ENCODE measurements at places on chromosomes 12 and 14.
A peak's percentile ranks its signal among the peaks of the same experiment; 100 is the strongest.

- H3K27me3 ChIP-seq = peaks cover 20% of the 10 kb centered on the region
- DNase-seq = no peak
- H3K4me3 ChIP-seq = no peak overlapping the region
- no peak overlapping the region for H3K27ac ChIP-seq
Observed at GRCh38 chr14:55803873-55804553, 224.0 kb downstream of the KTN1 start.

GRCh38 chr14:58747181-58747580 lies 109.4 kb downstream of the DACT1 start:
- H3K27ac ChIP-seq = no peak overlapping the region
- H3K4me1 ChIP-seq = peaks cover 25% of the 10 kb centered on the region
- no peaks in the 10 kb centered on the region for H3K27me3 ChIP-seq
- no peaks in the 10 kb centered on the region for H3K36me3 ChIP-seq
- H3K4me3 ChIP-seq = no peak overlapping the region

DNA sequence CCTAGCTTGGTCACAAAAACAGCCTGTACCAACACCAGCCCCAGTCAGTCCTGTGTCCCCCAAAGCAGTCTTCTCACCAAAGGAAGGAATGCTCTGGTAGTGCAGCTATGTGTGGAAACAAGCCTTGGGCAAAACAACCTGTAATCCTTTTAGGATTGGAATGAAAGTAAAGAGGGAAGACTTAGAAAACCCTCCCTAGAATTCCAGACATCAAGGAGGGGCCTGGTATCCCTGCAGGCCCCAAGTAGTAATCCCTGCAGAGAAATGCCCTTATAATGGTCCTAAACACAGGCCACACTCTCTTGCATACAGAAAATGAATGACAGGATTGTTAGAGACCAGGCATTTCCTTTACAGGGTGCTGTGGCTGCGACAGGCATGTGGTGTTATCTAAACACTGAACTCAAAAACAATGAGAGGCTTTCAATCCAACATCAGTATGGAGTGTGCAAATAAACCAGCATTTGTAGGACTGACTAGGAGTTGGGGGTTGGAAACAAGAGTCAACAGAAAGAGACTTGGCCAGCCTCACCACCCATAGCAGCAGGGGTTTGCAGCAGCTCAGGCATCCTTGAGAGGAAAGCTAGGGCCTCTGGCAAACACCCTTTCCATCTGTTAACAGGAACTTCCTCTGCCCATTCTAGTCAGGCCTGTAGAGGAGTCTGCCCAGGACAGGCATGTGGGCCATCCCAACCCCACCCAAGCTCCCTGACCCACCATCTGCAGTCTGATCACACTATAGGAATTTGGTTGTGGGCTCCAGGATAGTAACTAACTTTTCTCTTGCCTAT lies 59.1 kb downstream of the DCAF5 start:
- peaks cover 8% of the 10 kb centered on the region for H3K4me1 ChIP-seq
- H3K27ac ChIP-seq = no peak overlapping the region
- H3K4me3 ChIP-seq = no peak overlapping the region
- no peak for DNase-seq
- peaks cover 33% of the 10 kb centered on the region for H3K36me3 ChIP-seq

DNA sequence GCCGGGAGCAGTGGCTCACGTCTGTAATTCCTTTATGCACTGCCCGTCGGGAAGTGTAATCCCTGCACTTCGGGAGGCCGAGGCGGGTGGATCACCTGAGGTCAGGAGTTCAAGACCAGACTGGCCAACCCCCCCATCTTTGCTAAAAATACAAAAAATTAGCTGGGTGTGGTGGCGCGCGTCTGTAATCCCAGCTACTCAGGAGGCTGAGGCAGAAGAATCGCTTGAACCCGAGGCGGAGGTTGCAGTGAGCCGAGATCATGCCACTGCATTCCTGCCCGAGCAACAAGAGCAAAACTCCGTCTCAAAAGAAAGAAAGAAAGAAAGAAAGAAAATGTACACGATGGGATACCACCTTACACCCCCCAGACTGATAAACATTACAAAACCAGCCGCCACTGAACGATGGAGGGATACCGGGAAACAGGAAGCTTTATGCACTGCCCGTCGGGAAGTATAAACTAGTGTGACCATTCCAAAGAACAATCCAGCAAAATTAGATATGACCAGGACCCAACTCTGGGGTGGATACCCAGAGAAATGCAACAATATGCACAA lies 1.1 kb downstream of the ABCD4 start:
- DNase-seq = no peak
- peak overlapping the region; percentile 97 for H3K4me3 ChIP-seq
- H3K4me1 ChIP-seq = peaks cover 30% of the 10 kb centered on the region

DNA sequence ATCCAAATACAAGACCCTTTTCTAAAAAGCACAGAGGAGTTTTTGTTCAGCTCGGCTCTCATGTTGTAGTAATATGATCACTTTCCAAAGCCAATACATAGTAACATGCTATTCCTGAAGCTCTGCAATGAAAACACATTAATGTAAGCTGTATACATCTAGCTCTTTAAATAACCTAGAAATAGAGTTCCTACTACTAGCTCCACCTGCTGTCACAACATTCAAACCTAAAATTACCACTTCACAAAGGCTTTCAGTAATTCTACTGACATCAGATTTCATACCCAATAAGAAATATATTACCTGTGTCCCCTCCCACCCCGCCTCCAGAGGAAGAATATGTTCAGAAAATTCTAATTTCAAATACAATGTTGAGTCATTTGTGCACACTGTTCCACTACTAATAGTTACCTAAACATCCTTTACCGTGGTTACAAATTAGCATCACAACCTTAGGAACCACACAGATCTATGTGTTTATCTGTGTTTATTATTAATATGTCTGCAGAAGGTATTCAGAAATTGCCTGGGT lies 17.8 kb downstream of the EFCAB11 start:
- H3K36me3 ChIP-seq = peaks cover 7% of the 10 kb centered on the region
- no peak for DNase-seq
- no peaks in the 10 kb centered on the region for H3K4me1 ChIP-seq
- H3K27ac ChIP-seq = no peak overlapping the region

- no peak overlapping the region for H3K4me3 ChIP-seq
- no peaks in the 10 kb centered on the region for H3K36me3 ChIP-seq
- H3K27ac ChIP-seq = no peak overlapping the region
Observed at GRCh38 chr12:108430245-108430644, 84.8 kb upstream of the FICD start.

DNA sequence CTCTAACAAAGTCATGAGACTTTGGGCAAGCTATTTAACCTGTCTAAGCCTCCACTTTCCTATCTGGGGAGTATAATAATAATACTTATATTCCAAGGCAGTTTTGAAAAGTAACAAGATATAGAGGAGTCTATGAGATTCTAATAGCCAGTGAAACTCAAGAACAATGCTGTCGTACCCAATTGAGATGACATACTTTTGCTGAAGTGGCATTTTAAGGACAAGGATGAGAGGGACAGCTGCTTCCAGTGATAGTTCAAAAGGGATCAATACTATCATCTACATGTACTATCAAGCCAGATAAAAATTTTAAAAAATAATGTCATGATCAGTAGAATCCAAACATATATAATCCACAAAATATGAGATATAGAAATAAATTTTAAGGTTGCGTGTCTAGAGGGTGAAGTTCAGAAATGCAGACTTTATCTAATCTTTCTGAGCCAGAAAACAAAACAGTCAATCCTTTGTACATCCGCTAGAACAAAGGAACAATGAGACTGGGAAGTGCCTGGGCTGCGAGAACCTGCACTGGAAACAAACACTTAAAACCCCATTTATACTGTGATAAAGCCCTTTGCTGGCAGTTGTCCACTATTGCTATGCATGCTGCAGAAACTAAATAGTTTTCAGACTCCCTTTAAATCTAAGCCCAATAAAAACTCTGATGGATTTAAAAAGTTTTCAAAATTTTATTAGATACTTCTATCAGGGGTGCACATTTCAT lies 38.6 kb downstream of the PTPRB start:
- no peaks in the 10 kb centered on the region for H3K4me1 ChIP-seq
- H3K27ac ChIP-seq = no peak overlapping the region
- no peaks in the 10 kb centered on the region for H3K36me3 ChIP-seq

GRCh38 chr12:120110550-120111501 lies 5.7 kb downstream of the RAB35 start:
- peak overlapping the region; percentile 92 for H3K27ac ChIP-seq
- no peaks in the 10 kb centered on the region for H3K27me3 ChIP-seq
- H3K36me3 ChIP-seq = peaks cover 54% of the 10 kb centered on the region

- H3K36me3 ChIP-seq = peaks cover 18% of the 10 kb centered on the region
- H3K27me3 ChIP-seq = no peaks in the 10 kb centered on the region
- H3K27ac ChIP-seq = peak overlapping the region; percentile 73
- H3K4me3 ChIP-seq = peak overlapping the region; percentile 67
- peaks cover 24% of the 10 kb centered on the region for H3K4me1 ChIP-seq
Observed at GRCh38 chr14:53126731-53127130, 26.4 kb downstream of the DDHD1 start.

- DNase-seq = no peak
- peaks cover 13% of the 10 kb centered on the region for H3K36me3 ChIP-seq
- H3K27ac ChIP-seq = no peak within 1 kb of the TSS
- H3K27me3 ChIP-seq = no peaks in the 10 kb centered on the region
Observed at GRCh38 chr12:57049890-57050289, at the start of gene MYO1A. Gene MYO1A, minus strand, starts transcription at chr12:57050129. Its CDS starts 1,806 bp downstream, at chr12:57048323.

GRCh38 chr14:93153121-93153520 lies 31.6 kb downstream of the MOAP1 start:
- DNase-seq = no peak
- H3K36me3 ChIP-seq = no peaks in the 10 kb centered on the region
- no peaks in the 10 kb centered on the region for H3K4me1 ChIP-seq
- H3K27me3 ChIP-seq = peaks cover 9% of the 10 kb centered on the region
- H3K27ac ChIP-seq = no peak overlapping the region

GRCh38 chr12:4031703-4032291 lies 158.6 kb upstream of the PARP11 start:
- peaks cover 27% of the 10 kb centered on the region for H3K27me3 ChIP-seq
- DNase-seq = no peak
- H3K4me1 ChIP-seq = peaks cover 18% of the 10 kb centered on the region
- H3K36me3 ChIP-seq = no peaks in the 10 kb centered on the region
- no peak overlapping the region for H3K27ac ChIP-seq

DNA sequence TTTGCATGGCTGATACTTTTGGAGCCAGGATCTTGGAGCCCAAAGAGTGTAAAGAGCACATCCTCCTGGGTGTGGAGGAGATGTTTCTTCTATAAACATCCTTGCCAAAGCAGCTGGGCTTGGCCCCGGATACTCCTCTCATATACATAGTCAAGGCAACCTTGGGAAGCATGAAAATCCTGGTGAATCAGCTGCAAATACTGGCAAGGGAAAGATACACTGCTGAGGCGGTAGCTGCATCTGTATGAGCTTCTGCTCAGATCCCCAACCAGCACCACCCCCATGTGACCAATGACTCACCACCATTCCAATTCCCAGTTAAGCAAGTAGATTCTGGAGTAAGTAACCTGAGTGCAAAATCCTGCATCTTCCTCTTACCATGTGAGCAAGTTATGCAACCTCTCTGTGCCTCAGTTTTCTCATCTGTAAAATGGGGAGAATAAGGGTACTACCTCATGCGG lies 567.4 kb downstream of the MED13L start:
- DNase-seq = no peak
- H3K4me3 ChIP-seq = no peak overlapping the region
- H3K27ac ChIP-seq = no peak overlapping the region
- H3K4me1 ChIP-seq = no peaks in the 10 kb centered on the region
- peaks cover 21% of the 10 kb centered on the region for H3K27me3 ChIP-seq

DNA sequence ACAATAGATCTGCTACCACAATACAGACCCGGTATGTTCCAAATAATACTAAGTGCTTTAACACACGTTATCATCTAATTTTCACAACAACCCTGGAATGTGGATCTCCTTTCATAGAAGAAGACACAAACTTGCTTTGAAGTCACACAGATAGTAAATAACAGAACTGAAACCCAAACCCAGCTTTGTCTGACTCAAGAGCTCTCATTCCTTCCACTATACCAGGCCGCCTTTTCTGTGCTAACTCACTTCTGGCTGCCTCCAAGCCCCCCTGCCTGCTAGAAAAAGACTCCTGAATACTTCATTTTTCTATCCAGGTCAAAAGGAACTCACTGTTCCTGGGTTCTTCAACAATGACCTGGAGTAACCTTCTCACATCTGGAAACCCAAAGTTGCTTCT lies 37.8 kb downstream of the PRPF40B start:
- peaks cover 68% of the 10 kb centered on the region for H3K36me3 ChIP-seq
- H3K27ac ChIP-seq = peak overlapping the region; percentile 95
- peaks cover 82% of the 10 kb centered on the region for H3K4me1 ChIP-seq
- no peaks in the 10 kb centered on the region for H3K27me3 ChIP-seq
- H3K4me3 ChIP-seq = peak overlapping the region; percentile 73
- DNase-seq = no peak

DNA sequence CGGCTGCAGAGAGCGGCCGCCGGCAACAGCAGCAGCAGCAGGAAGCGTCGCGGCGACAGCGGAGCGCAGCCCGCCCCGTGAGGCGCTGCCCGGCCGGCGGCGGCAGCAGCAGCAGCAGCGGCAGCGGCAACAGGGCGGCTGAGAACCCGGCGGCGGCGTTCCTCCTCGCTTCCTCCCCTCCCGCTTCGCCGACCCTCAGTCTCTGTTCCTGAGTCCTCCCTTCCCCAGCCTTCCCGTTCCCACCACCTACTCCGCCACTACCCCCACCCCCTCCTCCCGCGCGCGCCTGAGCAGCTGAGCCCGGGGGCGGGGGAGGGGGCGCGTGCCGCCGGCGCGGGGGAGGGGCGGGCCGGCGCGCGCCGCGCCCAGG lies 310 bp downstream of the BICDL1 start:
- H3K27me3 ChIP-seq = no peaks in the 10 kb centered on the region
- no peak for DNase-seq
- H3K4me1 ChIP-seq = peaks cover 9% of the 10 kb centered on the region
- peak overlapping the region; percentile 88 for H3K4me3 ChIP-seq

DNA sequence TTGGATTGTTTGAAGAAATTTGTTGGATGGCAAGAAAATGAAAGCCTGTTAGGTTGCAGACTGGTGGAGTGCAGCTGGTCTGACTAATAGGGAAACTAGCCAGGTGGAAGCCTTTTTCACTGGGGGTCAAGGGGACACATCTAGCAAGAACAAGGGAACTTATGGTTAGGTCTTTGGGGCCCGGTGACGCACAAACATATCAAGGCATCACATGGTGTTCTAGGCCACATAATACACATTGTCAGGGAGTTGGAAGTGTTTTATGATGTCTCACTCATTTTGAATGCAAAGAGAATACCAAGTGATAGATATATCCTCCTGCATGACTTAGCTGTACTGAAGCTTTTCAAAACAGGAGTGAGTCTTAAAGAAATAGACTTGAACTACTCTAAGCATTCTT lies 351.2 kb downstream of the KCNH5 start:
- H3K27me3 ChIP-seq = no peaks in the 10 kb centered on the region
- H3K4me1 ChIP-seq = no peaks in the 10 kb centered on the region
- H3K36me3 ChIP-seq = no peaks in the 10 kb centered on the region
- DNase-seq = no peak
